ENCODE measurements at places on chromosomes 5 and 9.

- no peak for DNase-seq
These were observed 5.1 kb downstream of the RNF14 start for GRCh38 chr5:141973871-141974595.

DNA sequence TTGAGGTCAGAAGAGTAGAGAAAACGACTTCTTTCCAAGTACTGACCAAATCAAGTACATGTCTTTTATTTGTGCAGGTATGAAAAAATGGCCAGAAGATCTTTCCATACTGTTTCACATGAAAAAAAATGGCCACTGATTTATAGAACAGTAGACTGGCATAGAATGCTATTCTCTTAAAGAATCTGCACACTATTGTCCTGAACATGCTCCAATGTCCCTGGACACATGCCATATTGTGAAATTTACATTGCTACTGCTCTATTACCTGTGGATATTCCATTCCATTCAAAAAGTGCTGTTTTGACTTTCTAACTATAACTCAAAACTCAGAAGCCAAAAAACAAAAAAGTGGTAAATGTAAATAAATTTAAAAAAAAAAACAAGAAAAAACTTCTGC is 60.6 kb downstream of the FBXL17 start:
- no peak for DNase-seq

DNA sequence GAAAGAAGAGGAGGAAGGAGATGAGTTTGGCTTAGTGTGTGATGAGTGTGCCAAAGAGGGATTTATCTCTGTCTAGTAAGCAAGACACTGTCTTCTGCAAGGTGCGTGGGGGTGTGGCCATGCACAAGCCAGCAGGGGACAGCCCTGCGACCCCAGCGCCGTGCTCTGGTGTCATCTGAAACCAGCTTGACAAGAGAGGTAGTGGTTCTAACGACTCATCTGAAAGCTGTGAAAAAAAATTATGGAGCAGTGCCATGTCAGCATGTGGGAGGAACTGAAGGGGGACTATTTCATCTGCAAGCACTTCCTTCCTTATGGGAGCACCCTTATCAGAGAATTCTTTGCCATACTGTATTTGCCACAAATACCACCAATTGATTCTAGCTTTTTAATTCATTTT is 398.6 kb downstream of the PSAT1 start:
- DNase-seq: no peak

GRCh38 chr5:133356984-133357421 is 255.3 kb downstream of the FSTL4 start:
- DNase-seq: no peak

- DNase-seq: no peak
These were observed 155.3 kb downstream of the MACROH2A1 start for GRCh38 chr5:135243556-135244285.
